Cerebellar nuclear complex (tissue), 1 donor: ENCODE measurements at places on chromosomes 13 and 19.

- DNase-seq, result no peak
Measured at GRCh38 chr13:73898276-73898675, 235.9 kb downstream of the KLF12 start.

- no peak for DNase-seq
Measured at GRCh38 chr19:13206587-13206986, 56.4 kb downstream of the IER2 start.

GRCh38 chr13:34161931-34162543 lies 344.1 kb downstream of the RFC3 start:
- DNase-seq, result no peak

DNA sequence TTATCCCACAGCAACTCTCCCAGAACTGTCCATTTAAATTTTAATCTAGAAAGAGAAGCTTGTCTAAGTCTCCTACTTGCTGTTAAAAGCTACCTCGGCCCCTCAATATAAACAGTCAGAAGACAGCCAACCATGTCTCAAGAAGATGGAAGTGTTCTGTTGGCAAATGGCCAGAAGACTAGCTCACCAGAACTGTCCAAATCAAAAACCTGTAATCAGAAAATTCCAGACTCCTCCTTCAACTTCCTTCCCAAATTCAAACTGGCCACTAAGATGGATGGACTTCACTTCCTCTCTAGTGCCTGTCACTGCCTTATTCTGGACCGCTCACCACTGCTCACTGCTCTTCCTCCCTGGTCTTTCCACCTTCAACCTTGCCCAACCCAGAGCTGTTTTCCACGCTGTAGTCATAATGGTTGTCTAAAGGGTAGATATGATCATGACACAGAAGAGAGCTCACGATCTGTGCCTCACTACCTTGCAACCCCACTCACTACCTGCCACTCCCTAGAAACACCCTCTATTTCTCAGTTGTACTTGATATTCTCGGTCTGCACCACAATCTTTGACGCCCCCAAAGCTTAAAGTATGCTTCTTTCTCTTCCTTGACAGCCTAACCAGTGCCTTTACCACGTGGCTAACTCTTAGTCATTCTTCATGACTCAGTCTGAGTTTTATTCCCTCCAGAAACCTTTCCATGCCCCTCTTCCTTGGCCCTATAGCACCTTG lies 9.2 kb downstream of the FGF14 start:
- DNase-seq, result no peak

GRCh38 chr13:31684466-31684865 lies 54.9 kb upstream of the RXFP2 start:
- DNase-seq, result no peak

DNA sequence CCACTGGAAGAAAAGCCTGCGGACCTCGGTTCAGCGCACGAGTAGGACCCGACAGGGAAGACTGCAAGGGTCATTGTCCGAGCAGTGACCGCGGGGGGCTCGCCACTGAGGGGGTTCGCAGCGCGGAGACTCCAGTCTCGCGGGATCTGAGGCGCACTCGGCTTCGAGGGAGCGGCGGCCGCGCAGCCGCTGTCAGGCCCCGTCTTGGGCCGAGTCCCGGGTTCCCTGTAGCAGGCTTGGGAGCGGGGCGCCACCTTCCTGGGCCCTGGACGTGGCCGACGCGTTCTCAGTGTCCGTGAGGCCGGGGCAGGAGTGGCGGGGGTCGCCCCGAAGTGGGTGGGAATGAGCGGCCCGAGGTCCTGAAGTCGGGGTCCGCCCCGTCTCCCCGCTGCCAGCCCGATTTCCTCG lies 474 bp upstream of the FAM174C start:
- no peak for DNase-seq
